ENCODE measurements at places on chromosomes 4 and X. TPM values are rescaled to one million over a fixed set of nuclear protein-coding genes. Genes with fewer than 3 reads are reported as not detected.

- no peaks in the 10 kb centered on the region for H3K27me3 ChIP-seq
- H3K4me1 ChIP-seq: no peaks in the 10 kb centered on the region
- no peak overlapping the region for H3K27ac ChIP-seq
- H3K36me3 ChIP-seq: peaks cover 80% of the 10 kb centered on the region
- DNase-seq: no peak
These were observed 45.3 kb upstream of the BDH2 start for GRCh38 chr4:103144926-103145325.

GRCh38 chrX:7147413-7147977, at the start of gene STS:
Gene STS, plus strand, starts transcription at chrX:7147712. Its CDS starts 105,488 bp downstream, at chrX:7253200.
- peak; percentile 14 for DNase-seq
- peaks cover 2% of the 10 kb centered on the region for H3K36me3 ChIP-seq
- H3K27me3 ChIP-seq: no peaks in the 10 kb centered on the region
- H3K27ac ChIP-seq: peak within 1 kb of the TSS; percentile 90

DNA sequence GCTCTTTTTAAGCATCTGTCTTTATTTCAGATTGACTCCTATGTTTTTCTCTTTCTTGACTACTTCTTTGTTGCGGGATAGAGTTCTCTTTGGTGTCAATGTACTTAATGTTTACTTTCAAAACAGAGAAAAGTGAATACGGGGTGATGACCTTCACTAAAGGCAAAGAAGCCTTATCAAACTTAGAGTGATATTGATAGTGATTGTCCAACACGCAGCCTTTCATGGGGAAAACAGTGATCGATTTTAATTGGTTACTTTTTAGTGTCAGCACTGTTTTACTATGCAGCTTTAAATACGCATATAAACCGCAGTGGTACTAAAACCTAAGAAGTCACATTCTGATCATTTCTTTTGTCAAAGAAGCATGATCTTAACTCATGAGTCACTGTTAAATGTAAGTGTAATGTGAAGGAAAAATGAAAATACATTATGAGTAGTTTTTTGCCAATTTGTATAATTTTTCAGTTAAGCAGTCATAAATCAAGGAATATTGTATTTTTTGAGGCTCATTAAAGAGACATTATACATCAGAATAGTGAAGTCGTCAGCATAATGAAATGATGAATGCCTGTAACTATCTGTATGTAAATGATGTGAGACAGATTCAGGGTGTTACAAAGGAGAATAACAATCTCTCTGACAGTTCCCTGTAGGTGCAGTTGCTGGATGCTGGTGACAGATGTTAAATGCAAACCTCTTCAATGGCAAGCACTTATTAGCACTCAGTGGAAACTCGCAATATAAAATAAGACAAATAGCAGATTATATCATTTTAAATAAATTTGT, 2082.8 kb upstream of the TENM3 start:
- no peaks in the 10 kb centered on the region for H3K27me3 ChIP-seq
- DNase-seq: no peak
- no peaks in the 10 kb centered on the region for H3K4me1 ChIP-seq
- no peaks in the 10 kb centered on the region for H3K36me3 ChIP-seq
- H3K4me3 ChIP-seq: no peak overlapping the region
- H3K27ac ChIP-seq: no peak overlapping the region

DNA sequence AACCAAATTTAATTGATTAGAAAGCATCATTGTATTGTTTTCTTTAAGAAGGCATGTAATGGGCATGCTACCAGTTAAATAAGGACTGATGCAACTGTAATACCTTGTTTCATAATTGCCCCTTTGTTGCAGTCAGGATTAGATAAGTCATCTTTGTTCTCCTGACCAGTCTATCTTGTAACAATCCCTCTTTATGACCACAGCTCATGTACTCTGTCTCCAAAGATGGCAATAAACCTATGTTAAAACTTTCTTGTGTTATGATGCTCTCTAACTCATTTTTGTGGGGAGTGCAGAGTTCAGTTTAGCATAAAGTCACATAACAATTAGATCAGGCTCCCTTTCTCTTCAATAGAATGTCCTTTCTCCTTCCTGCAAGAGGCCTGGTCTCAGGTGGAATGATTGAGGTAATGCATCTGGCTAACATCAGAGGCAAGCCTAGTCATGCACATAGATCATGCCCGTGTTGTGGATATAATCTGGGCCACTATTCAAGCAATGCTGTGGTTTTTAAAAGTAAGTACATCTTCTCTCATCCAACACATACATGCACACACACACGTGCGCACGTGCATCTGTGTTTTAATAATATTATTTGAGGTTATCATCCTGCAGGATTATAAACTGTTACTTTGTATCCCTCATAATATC, 45.6 kb downstream of the TMEM154 start:
- no peak overlapping the region for H3K27ac ChIP-seq
- no peaks in the 10 kb centered on the region for H3K4me1 ChIP-seq
- H3K4me3 ChIP-seq: no peak overlapping the region
- no peak for DNase-seq

Gene SGMS2
- 0.42 TPM for total RNA-seq

Gene PDCL2
- total RNA-seq: not detected

Gene NAT8L
- total RNA-seq: 0.07 TPM

DNA sequence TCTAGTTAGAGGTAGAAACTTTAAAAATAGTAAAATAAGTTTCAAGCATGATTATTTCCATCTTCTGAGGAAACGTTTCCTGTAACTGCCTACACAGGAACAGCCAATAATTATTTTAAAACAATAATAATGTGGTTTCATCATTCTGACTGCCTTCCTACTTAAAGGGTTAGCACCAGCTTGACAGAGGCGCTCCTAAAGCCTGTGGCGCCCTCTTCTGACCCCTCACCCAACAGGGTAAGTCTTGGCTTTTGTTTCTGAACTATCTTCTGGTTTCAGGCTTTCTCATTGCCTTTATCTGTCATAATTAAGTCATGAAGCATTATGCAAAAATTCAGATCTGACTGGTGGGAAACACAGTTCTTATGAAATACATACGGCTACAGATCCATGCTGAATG, 96.7 kb downstream of the ITM2A start:
- DNase-seq: peak; percentile 74
- H3K4me1 ChIP-seq: peaks cover 35% of the 10 kb centered on the region
- peaks cover 2% of the 10 kb centered on the region for H3K36me3 ChIP-seq

DNA sequence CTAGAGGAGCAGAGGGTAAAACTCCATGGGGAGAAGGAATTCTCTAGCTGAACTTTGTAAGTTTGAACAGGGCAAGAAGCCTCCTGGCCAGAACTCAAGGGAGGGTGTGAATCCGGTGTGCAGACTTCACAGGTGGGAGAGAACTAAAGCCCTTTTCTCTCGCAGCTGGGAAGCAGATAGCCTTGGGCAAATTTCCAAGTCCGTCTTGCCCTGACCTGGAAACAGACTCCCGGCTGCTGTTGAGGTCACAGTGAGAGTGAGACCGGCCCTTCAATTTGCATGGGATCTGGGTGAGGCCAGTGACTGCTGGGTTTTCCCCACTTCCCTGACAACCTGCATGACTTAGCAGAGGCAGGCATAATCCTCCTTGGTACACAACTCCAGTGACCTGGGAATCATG, 94.5 kb upstream of the ZNF827 start:
- no peaks in the 10 kb centered on the region for H3K27me3 ChIP-seq
- peaks cover 9% of the 10 kb centered on the region for H3K4me1 ChIP-seq
- no peak overlapping the region for H3K27ac ChIP-seq
- H3K4me3 ChIP-seq: no peak overlapping the region
- DNase-seq: no peak

Gene NSG1
- 11.0 TPM for total RNA-seq

- no peaks in the 10 kb centered on the region for H3K27me3 ChIP-seq
- DNase-seq: no peak
- H3K27ac ChIP-seq: no peak overlapping the region
- H3K4me3 ChIP-seq: no peak overlapping the region
These were observed 8.1 kb upstream of the PPP2R3B start for GRCh38 chrX:394830-395229.

DNA sequence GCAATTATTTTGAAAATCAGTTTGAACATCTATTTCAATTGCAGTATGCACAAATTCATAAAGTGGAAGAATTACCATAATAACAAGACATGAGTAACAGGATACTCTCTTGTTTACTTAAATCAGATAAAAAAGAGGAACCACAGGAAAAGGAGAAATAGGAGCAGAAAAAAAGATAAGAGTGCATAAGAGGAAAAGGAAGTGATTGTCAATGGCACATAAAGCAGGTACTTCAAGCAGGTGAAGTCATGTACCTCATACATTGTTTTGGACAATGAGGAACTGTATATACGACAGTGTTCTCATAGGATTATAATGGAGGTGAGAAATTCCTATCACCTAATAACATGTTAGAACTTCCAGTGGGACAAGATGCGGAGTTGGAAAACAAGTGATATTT, 334.5 kb upstream of the PCDH7 start:
- no peak for DNase-seq
- no peaks in the 10 kb centered on the region for H3K27me3 ChIP-seq
- H3K4me1 ChIP-seq: no peaks in the 10 kb centered on the region
- no peaks in the 10 kb centered on the region for H3K36me3 ChIP-seq
- no peak overlapping the region for H3K27ac ChIP-seq
- H3K4me3 ChIP-seq: no peak overlapping the region

Gene CYSLTR1
- total RNA-seq: 20.8 TPM

DNA sequence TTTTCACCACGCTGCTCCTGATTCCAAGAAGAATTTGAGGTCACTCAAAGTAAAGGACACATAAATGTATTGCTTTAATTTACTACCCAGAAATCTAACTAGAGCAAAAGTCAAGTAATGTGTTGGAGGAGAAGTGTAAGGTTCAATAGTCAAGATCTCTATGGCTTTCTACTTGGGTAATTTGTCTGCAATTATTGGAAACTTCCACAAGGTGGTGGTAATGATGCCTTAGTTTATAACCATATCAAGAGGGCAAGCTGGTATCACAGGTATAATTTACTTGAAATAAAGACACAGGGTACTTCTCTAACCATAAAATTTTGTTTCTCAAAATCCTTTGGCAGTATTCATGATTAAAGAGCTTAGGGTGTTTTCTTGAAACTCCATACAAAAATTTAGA, 10.2 kb upstream of the GRIA3 start:
- H3K4me3 ChIP-seq: no peak overlapping the region
- no peaks in the 10 kb centered on the region for H3K4me1 ChIP-seq
- no peak for DNase-seq
- H3K27me3 ChIP-seq: peaks cover 4% of the 10 kb centered on the region
- H3K36me3 ChIP-seq: no peaks in the 10 kb centered on the region

DNA sequence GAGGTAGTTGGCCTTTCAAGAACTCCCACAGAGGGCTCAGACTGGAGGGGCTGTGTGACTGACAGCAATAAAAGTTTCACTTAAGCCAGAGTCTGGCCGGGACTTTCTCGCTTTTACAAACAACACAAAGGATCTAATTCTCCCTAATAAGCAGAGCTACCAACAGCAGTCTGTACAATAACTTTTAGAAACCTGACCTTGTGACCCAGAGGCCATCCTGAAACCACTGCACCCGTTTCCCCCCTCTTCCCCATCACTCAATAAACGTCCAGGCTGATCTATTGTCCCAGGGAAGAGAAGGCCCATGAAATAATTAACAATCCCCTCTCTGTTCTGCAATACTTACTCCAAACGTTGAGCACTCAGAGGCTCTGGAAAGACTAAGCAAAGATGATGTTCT, 442.4 kb downstream of the ZIC3 start:
- no peak overlapping the region for H3K4me3 ChIP-seq
- no peak for DNase-seq
- H3K27me3 ChIP-seq: no peaks in the 10 kb centered on the region
- no peaks in the 10 kb centered on the region for H3K36me3 ChIP-seq
- H3K4me1 ChIP-seq: no peaks in the 10 kb centered on the region
- no peak overlapping the region for H3K27ac ChIP-seq

Gene ARR3
- total RNA-seq: not detected

DNA sequence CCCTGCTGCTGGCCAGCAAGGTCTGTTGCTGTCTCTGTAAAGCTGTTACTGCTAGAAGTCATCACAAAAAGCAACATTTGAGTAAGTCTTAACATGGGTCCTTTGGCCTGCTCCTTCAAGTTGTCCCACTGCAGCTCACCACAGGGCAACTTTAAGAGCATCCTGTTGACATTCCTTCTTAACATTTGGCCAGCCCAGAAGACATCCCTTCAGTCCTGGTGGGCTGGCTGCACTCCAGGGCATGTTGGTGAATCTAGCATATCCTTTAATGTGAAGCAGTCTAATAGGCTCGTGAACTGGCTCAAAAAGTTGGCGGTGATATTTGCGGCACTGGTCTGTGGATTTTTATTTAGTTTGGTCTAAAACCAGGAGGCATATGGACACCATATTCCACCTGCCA, 92.2 kb upstream of the MAML3 start:
- H3K27ac ChIP-seq: no peak overlapping the region
- no peaks in the 10 kb centered on the region for H3K27me3 ChIP-seq
- no peak overlapping the region for H3K4me3 ChIP-seq
- H3K4me1 ChIP-seq: peaks cover 50% of the 10 kb centered on the region
- no peaks in the 10 kb centered on the region for H3K36me3 ChIP-seq
- no peak for DNase-seq

DNA sequence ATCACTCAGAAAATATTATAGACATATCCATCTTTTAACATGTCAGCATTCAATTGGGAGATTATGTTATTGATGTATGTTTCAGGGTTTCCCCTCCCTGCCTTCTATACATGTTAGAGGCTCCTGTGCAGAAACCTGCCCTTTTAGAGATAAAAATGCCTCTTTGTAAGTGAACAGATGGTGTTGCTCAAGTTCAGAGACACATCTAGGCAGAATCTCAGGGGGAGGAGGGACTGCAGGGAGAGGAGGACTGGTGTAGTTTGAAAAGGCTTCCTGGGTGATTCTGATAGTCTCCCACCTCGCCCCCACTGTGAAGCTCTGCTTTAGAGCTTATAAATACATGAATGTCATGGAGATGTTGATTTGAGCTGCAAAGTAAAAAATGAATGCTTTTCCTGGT, 12.0 kb upstream of the UNC5C start:
- no peak overlapping the region for H3K4me3 ChIP-seq
- H3K36me3 ChIP-seq: no peaks in the 10 kb centered on the region
- no peak for DNase-seq
- no peak overlapping the region for H3K27ac ChIP-seq
- no peaks in the 10 kb centered on the region for H3K27me3 ChIP-seq

DNA sequence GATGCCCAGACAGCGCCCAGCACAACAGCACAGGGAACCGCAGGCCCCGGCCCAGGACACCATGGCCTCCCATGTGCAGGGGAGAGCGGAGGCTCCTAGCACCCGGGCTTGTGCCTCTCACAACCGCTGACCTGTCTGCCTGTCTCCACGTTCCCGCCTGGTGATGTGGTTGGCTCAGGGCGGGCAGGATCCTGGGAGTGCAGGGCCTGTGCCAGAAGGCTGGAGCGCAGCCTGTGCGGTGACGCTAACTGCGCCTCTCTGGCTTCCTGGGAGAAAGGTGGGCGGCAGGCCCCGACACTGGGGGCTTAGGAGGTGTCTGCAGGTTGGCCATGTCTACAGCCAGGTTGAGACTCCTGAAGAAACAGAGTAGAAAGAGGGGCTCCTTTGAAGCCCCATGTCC, 48.7 kb downstream of the CPZ start:
- no peak overlapping the region for H3K4me3 ChIP-seq
- H3K36me3 ChIP-seq: no peaks in the 10 kb centered on the region
- no peak for DNase-seq
- no peaks in the 10 kb centered on the region for H3K27me3 ChIP-seq
- H3K27ac ChIP-seq: no peak overlapping the region

- H3K27ac ChIP-seq: no peak overlapping the region
- H3K27me3 ChIP-seq: no peaks in the 10 kb centered on the region
- H3K36me3 ChIP-seq: no peaks in the 10 kb centered on the region
These were observed 909.8 kb upstream of the FTHL17 start for GRCh38 chrX:31981546-31982062.

Gene FATE1
- total RNA-seq: not detected

Gene TMSB15C
- total RNA-seq: 4.4 TPM

Gene GPRASP1
- 1.6 TPM for total RNA-seq

GRCh38 chrX:51802917-51803688, 59.9 kb downstream of the GSPT2 start:
- DNase-seq: peak; percentile 58
- H3K27me3 ChIP-seq: no peaks in the 10 kb centered on the region
- peaks cover 6% of the 10 kb centered on the region for H3K36me3 ChIP-seq
- peak overlapping the region; percentile 97 for H3K27ac ChIP-seq
- peak overlapping the region; percentile 95 for H3K4me3 ChIP-seq
- H3K4me1 ChIP-seq: peaks cover 24% of the 10 kb centered on the region
